ENCODE measurements at places on chromosomes 16 and 17. TPM values are rescaled to one million over a fixed set of nuclear protein-coding genes. Genes with fewer than 3 reads are reported as not detected.

DNA sequence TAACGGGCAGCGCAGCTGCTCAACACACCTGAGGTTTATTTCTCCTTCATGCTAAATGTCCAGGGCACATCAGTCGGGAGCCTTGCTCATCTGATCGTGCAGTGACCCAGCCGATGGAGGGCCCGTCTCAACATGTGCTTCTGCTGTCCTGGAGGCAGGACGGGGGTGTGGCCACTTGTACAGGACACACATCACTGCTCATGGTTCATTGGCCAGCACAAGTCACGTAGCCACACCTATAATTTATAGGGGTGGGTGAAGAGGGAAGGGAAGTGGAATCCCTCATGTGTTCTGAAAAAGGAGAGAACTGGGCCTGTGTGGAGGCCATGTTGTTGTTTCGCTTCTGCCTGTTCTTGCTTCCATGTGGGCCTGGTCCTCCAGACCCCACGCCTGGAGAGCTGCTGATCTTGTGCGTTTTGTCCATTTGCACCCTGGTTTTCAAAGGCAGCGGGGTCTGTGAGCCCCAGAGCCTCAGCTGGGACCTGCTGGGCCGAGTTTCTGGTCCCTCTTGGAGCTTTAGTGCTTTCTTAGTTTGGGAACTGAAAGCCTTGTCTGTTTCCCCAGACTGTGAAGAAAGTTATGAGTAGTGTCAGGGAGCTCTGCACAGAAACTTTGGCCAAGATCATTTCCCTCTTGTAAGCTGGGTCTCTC, 60.5 kb downstream of the CMIP start:
- no peak overlapping the region for H3K4me3 ChIP-seq
- peak overlapping the region; percentile 50 for H3K27ac ChIP-seq
- DNase-seq: no peak
- H3K36me3 ChIP-seq: no peaks in the 10 kb centered on the region
- no peaks in the 10 kb centered on the region for H3K27me3 ChIP-seq

GRCh38 chr16:11033629-11034420, 89.5 kb downstream of the CLEC16A start:
- peak overlapping the region; percentile 36 for H3K27ac ChIP-seq
- peaks cover 6% of the 10 kb centered on the region for H3K4me1 ChIP-seq
- H3K4me3 ChIP-seq: no peak overlapping the region
- H3K27me3 ChIP-seq: no peaks in the 10 kb centered on the region
- peaks cover 51% of the 10 kb centered on the region for H3K36me3 ChIP-seq

DNA sequence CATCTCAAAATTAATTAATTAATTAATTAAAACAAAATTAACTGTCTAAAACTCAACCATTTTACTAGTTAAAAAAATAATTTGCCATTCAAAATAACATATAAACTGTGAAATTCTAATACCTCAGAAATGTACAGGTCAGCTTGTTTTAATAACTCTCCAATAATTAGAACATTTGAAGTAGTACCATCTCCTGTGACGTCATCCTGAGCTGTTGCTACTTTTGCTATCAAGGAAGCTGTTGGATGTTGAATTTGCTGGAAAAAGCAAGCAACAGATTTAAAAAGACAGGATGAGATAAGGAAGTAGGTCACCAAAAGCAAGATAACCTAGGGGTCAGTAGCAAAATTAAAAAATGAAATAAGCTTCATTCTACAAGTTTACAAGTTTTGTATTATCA, 2.8 kb downstream of the CCT6B start:
- H3K27ac ChIP-seq: no peak overlapping the region
- no peak overlapping the region for H3K4me3 ChIP-seq
- no peaks in the 10 kb centered on the region for H3K27me3 ChIP-seq

- H3K36me3 ChIP-seq: no peaks in the 10 kb centered on the region
- H3K27me3 ChIP-seq: no peaks in the 10 kb centered on the region
- no peak for DNase-seq
- no peaks in the 10 kb centered on the region for H3K4me1 ChIP-seq
- no peak overlapping the region for H3K27ac ChIP-seq
These were observed 92.3 kb upstream of the FAM20A start for GRCh38 chr17:68693466-68693865.

GRCh38 chr16:1777375-1778199, 4.7 kb upstream of the MRPS34 start:
- peaks cover 56% of the 10 kb centered on the region for H3K36me3 ChIP-seq
- DNase-seq: no peak
- H3K4me1 ChIP-seq: peaks cover 29% of the 10 kb centered on the region
- no peak overlapping the region for H3K27ac ChIP-seq
- H3K4me3 ChIP-seq: no peak overlapping the region

DNA sequence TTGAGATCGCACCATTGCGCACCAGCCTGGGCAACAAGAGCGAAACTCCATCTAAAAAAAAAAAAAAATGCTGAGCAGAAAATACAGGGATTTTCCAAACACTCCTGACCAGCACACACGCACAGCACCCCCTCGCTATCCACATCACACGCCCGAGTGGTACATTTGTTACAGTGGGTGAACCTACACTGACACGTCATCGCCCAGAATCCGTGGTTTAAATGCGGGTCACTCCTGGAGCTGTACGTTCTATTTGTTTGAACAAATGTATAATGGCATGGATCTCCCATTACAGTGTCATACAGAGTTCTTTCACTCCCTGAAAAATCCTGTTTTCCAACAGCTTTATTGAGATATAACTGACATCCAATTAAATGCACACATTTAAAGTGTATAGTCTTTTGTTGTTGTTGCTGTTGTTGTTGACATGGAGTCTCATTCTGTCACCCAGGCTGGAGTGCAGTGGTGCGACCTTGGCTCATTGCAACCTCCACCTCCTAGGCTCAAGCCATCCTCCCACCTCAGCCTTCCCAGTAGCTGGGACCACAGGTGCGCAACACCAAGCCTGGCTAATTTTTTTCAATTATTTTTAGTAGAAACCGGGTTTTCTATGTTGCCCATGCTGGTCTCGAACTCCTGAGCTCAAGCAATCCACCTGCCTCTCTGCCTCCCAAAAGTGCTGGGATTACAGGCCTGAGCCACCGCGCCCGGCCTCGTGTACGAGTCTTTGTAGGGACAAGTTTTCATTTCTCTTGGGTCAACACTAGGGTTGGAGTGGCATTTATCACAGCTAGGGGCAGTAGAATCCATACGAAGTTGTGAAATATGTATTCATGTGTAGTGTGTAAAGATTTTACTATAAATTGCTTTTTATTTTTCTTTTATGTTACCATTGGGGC, 4.4 kb upstream of the CARHSP1 start:
- H3K4me1 ChIP-seq: peaks cover 16% of the 10 kb centered on the region
- no peak for DNase-seq
- H3K27ac ChIP-seq: no peak overlapping the region
- no peaks in the 10 kb centered on the region for H3K36me3 ChIP-seq

DNA sequence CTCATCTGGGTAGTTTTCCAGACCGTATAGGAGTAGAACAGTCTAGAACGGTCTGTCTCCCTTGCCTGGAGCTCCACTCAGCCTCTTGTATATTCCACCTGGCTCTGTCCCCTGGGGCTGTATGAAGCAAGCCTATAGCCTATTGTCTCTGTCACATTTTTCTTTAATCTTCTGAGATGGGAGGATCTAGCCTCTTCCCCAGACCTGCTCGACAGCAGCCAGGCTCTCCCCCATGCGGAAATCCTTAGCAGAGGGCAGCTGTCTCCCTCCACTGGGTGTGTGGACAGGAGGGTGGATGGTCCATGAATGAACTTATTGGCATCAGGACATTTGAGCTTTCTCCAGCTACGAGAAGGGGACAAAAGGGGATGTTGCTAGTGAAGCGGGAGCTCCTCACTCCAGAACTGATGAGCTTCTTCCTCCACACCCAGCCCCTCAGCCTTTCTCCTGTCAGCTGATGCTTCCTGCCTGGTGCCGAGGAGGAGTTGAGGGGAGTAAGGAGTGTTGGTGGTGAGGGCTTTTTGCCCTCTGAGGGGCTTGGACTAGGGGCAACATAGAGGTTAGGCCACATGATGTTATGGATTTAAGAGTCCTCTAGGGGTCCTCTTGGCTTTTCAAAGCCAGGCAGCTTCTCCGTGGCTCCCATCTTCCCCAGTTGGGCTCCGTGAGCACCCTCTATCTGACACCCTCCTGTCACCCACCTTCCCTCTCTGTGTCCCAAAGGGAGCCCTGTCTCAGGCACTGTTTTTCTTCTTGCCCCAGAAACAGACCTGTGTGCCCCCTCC, 28.0 kb downstream of the ARHGAP23 start:
- H3K36me3 ChIP-seq: peaks cover 33% of the 10 kb centered on the region
- peaks cover 33% of the 10 kb centered on the region for H3K4me1 ChIP-seq
- no peak for DNase-seq
- peak overlapping the region; percentile 80 for H3K27ac ChIP-seq

GRCh38 chr17:55089256-55089655, 120.7 kb downstream of the STXBP4 start:
- no peaks in the 10 kb centered on the region for H3K4me1 ChIP-seq
- H3K36me3 ChIP-seq: no peaks in the 10 kb centered on the region

- no peaks in the 10 kb centered on the region for H3K4me1 ChIP-seq
- no peak for DNase-seq
- no peaks in the 10 kb centered on the region for H3K27me3 ChIP-seq
- H3K4me3 ChIP-seq: no peak overlapping the region
- H3K27ac ChIP-seq: no peak overlapping the region
These were observed 8.7 kb upstream of the GFOD2 start for GRCh38 chr16:67727521-67728485.

- H3K36me3 ChIP-seq: no peaks in the 10 kb centered on the region
- no peaks in the 10 kb centered on the region for H3K4me1 ChIP-seq
- no peak overlapping the region for H3K4me3 ChIP-seq
- DNase-seq: no peak
- no peaks in the 10 kb centered on the region for H3K27me3 ChIP-seq
- H3K27ac ChIP-seq: no peak overlapping the region
These were observed 646.1 kb downstream of the CDH11 start for GRCh38 chr16:64475627-64476351.

DNA sequence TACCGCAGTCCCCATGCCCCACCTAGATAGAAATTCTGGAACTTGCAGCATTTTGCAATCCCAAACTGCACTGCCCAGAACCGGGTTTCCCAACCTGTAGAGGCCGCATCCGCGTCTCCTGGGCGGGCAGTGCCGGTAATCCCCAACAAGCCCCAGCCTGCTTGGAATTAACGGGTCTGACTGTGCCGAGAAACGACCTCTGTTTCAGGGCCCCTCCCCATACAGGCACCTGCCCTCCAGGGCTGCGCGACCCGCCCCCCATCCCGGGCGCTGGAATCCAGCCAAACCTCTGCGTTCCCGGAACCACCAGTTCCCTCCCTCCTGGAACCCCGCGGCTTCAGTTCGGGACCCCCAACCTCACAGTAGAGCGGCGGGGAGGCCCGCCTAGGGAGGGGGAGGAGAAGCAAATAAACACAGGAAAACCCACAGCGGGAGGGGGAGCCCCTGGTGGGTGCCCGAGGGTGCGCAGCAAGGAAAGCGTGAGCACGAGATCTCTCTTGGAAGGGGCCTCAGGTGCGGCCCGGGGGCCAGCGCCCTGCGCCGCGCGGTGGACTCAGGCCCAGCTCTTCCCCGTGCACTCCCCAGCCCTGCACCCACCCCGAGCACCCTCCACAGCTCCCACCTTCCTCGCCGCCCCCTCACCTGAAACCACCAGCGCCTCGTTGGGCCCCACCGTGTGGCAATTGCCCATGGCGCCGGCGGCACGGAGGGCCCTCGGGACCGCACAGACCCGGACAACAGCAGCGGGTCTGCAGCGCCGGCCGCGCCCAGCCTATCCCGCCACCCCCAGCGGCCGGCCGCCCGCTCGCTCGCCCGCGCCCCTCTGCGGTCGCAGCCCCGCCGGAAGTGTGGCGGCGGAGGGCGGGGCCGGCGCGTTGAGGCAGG, at the start of gene FLOT2:
FLOT2 (minus strand) TSS at position 850 of the 885 bp plus-strand sequence; CDS start at position 691, 159 bp downstream.
- peak within 1 kb of the TSS; percentile 97 for H3K27ac ChIP-seq
- peak; percentile 93 for DNase-seq
- peak within 1 kb of the TSS; percentile 81 for H3K4me3 ChIP-seq
- H3K36me3 ChIP-seq: no peaks in the 10 kb centered on the region
- peaks cover 55% of the 10 kb centered on the region for H3K4me1 ChIP-seq

DNA sequence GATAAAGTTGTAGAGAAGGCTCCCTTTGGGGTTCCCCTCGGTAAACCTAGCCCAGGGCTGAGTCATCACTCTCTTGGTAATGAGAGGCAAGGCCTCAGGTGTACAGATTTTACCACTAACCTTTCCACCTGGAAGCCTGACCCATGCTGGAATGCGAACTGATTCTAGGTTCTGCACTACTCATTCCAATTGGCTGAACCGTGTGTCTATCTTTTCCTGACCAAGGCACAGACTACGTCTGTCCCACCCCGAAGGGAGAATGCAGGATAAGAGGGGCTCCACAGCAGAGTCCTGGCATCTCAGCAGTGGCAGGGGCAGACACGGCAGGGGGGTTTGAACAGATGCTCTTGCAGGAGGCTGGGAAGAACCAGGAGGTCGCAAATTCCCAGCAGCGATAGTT, 65.4 kb upstream of the B4GALNT2 start:
- no peak overlapping the region for H3K27ac ChIP-seq
- no peak for DNase-seq
- no peak overlapping the region for H3K4me3 ChIP-seq
- H3K36me3 ChIP-seq: no peaks in the 10 kb centered on the region

DNA sequence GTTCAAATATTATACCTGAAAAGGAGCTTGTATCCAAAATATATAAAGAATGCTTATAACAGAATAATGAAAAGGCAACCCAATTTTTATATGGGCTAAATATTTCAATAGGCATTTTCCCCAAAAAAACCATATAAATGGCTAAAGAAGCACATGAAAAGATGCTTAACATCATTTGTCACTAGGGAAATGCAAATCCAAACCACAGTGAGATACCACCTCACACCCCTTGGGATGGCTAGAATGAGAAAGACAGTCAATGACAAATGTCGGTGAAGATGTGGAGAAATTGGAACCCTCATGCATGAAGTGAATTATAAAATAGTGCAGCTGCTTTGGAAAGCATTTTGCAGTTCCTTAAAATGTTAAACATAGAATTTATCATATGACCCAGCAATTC, 3.1 kb downstream of the TNFRSF13B start:
- no peak overlapping the region for H3K27ac ChIP-seq
- no peaks in the 10 kb centered on the region for H3K27me3 ChIP-seq
- H3K4me1 ChIP-seq: no peaks in the 10 kb centered on the region
- H3K36me3 ChIP-seq: no peaks in the 10 kb centered on the region
- no peak overlapping the region for H3K4me3 ChIP-seq
- DNase-seq: no peak

- DNase-seq: peak; percentile 66
- no peak overlapping the region for H3K4me3 ChIP-seq
- no peaks in the 10 kb centered on the region for H3K36me3 ChIP-seq
These were observed 22.4 kb upstream of the EIF1 start for GRCh38 chr17:41666237-41666641.

- no peak overlapping the region for H3K4me3 ChIP-seq
- no peaks in the 10 kb centered on the region for H3K27me3 ChIP-seq
- H3K36me3 ChIP-seq: no peaks in the 10 kb centered on the region
- H3K27ac ChIP-seq: no peak overlapping the region
- H3K4me1 ChIP-seq: peaks cover 3% of the 10 kb centered on the region
These were observed 47.2 kb downstream of the RGS9 start for GRCh38 chr17:65184235-65184959.

- H3K36me3 ChIP-seq: no peaks in the 10 kb centered on the region
- no peak overlapping the region for H3K4me3 ChIP-seq
- no peaks in the 10 kb centered on the region for H3K4me1 ChIP-seq
- no peaks in the 10 kb centered on the region for H3K27me3 ChIP-seq
These were observed 5.3 kb downstream of the DRC7 start for GRCh38 chr16:57699899-57700298.

Gene LRRC37A
- 3.0 TPM for total RNA-seq

Gene ABCC12
- 0.79 TPM for total RNA-seq

Gene CCL17
- not detected for total RNA-seq

Gene COPZ2
- total RNA-seq: 33.5 TPM

Gene MFAP4
- total RNA-seq: 222 TPM

Gene EVPL
- 142 TPM for total RNA-seq

Gene ABCC11
- not detected for total RNA-seq

Gene NPIPA8
- total RNA-seq: 0.54 TPM

Gene TNP2
- total RNA-seq: not detected

Gene GDPD3
- 2.8 TPM for total RNA-seq

Gene RPRML
- total RNA-seq: 0.91 TPM

Gene NT5C3B
- total RNA-seq: 35.1 TPM

Gene GRIN2C
- total RNA-seq: not detected

Gene ASIC2
- total RNA-seq: 0.17 TPM

Gene ELMO3
- 17.6 TPM for total RNA-seq

All from upper lobe of left lung (tissue), 6 donors.